Posterior vena cava (tissue), 2 donors: ENCODE measurements at places on chromosomes 4 and X. TPM values are rescaled to one million over a fixed set of nuclear protein-coding genes. Genes with fewer than 3 reads are reported as not detected.

DNA sequence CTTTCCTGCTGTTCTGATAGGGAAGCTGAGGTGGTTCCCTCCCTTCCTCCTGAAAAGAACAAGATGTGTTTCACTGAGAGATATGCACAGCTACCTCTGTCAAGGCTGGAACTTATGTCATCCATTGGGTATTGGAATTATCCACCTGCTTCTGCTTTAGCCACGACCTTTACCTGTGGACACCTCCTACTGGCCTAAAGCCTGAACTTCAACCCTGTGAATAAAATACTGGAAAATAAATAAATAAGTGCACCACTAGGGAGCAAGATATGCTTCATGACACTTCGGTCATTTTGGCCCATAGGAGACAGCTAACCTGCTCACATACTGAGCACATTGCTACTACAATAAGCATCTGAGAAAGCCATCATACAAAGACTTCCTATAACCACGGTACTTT lies 419.9 kb upstream of the NWD2 start:
- DNase-seq = no peak

DNA sequence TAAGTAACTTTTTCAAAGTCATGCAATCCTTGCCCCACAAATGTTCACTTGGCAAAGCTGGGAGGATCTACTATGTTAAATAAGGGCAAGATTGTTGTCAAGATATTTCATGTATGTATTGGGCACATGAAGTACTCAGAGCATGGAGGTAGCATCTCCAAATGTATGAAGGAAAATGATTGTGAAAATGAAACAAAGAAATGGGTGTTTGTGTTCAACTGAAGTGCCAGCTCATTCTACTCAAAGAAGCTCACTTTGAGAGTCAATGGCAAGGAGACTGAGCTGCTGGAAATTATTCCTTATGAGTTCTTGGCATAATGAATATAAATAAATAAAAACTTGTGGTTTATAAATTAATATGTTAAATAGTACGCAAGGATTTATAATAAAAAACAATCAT lies 124.5 kb upstream of the ARSJ start:
- no peak for DNase-seq

DNA sequence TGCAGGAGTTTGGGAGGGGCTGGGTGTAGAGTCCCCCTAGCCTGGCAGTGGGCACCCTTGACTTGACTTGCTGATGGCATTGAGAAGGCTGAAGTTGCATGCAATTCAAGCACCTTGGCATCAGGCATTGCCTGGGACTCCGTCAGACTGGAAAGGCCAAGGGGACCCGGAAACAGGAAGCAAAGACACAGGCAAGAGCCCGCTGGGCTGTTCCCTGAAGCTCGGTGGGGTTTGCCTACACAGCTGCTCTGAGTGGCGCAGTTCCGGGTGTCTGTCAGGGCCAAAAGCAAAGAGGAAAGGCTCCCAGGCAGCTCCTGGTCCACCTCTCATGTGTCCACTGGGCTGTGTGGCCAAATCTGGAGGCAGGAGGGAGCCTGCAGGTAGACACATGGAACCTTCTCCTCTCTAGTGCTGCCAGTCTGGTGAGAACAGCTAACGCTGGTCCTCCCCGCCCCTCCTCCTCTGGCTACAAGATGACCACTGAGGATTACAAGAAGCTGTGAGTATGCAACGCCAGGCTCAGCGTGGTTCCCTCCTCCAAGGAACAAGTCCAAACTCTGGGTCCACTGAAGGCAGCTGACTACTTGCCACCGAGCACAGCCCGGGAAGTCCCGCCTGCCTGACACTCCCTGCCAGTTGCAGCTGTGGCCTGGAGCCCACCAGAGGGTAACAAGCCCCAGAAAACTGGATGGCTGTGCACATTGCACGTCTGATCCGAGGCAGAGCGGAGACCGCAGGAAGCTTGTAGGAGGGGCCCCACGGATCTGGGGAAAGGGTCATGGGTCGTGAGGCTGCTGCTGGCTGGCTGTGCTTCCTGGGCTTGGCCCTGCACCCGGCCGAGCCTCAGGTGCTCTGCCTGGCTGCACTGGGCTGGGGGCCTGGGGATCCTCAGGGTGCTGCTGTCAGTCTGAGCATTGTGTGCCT lies 20.1 kb downstream of the ZNF185 start:
- DNase-seq = no peak

GRCh38 chrX:134933248-134933647 lies 57.5 kb upstream of the SMIM10 start:
- no peak for DNase-seq

- DNase-seq = no peak
Observed at GRCh38 chr4:188647820-188648370, 508.7 kb downstream of the TRIML1 start.

Gene MAP7D2
- total RNA-seq = not detected

Gene CSAG3
- not detected for total RNA-seq

Gene TREX2
- 0.48 TPM for total RNA-seq

Gene ASB12
- not detected for total RNA-seq

Gene LUZP4
- not detected for total RNA-seq

DNA sequence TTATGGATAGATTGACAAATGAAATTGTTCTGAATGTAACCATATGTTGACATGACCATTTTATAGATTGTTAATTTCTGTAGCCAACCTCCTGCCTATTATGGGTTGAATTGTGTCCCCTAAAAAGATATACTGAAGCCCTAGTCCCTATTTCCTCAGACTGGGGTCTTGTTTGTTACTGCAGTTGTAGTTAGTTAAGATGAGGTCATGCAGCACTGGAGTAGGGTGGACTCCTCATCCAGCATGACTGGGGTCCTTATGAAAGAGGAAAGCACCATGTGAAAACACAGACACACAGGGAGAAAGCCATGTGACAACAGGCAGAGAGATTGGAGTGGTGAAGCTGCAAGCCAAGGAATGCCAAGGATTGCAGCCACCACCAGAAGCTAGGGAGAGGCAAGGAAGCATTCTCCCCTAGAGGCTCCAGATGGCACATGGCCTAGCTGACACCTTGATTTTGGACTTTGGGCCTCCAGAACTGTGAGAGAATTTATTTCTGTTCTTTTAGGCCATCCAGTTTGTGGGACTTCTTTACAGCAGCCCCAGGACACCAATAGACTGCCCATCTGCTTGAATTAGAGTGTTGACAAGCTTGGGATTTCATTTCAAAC lies 14.0 kb downstream of the MTM1 start:
- no peak for DNase-seq
